ENCODE measurements at places on chromosomes 6 and 20.

DNA sequence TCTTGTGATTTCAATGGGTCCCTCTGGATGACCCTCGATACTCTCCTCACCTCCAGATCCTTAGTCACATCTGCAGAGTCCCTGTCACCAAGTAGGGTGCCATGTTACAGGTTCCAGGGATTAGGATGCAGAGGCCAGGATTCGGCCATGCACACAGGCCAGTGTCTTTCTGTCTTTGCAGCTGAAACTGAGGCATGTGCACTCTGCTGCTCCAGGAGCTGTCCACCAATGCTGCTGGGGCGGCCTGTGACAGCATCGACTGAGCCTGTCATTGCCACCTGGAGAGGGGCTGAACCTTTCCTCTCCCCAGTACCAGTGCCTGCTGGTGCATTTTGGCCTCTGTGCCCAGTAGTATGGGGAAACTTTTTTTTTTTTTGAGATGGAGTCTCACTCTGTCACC lies 4.4 kb upstream of the RBM38 start:
- no peak for DNase-seq

DNA sequence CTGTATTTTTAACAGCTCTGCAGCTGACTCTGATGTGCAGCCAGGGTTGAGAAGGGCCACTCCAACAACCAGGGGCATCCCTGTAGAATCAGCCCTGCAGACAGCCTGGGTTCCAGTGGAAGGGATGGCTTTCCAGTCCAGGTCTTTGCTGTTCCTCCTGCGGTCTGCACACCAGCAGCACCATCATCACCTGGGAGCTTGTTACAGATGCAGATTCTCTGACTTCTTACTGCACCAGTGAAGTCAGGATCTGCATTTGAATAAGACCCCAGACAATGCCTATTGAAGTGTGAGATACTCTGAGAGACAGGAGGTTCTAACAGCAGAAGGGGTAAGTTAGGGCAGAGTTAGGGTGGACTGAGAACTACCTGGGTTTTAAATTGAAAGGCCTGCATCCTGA lies 151.3 kb downstream of the F13A1 start:
- DNase-seq: no peak

- DNase-seq: no peak
Measured at GRCh38 chr6:132107896-132108295, 156.7 kb upstream of the CCN2 start.

GRCh38 chr6:135461208-135461607 lies 36.3 kb downstream of the AHI1 start:
- no peak for DNase-seq

GRCh38 chr6:11632795-11633511 lies 95.4 kb downstream of the TMEM170B start:
- no peak for DNase-seq

GRCh38 chr6:151698931-151699700 lies 108.4 kb upstream of the ESR1 start:
- no peak for DNase-seq

- no peak for DNase-seq
Measured at GRCh38 chr20:25457886-25458680, 50.6 kb downstream of the GINS1 start.

- no peak for DNase-seq
Measured at GRCh38 chr6:43242908-43243663, at the start of gene TTBK1. Gene TTBK1, plus strand, starts transcription at chr6:43243481. Its CDS starts 3,180 bp downstream, at chr6:43246661.

DNA sequence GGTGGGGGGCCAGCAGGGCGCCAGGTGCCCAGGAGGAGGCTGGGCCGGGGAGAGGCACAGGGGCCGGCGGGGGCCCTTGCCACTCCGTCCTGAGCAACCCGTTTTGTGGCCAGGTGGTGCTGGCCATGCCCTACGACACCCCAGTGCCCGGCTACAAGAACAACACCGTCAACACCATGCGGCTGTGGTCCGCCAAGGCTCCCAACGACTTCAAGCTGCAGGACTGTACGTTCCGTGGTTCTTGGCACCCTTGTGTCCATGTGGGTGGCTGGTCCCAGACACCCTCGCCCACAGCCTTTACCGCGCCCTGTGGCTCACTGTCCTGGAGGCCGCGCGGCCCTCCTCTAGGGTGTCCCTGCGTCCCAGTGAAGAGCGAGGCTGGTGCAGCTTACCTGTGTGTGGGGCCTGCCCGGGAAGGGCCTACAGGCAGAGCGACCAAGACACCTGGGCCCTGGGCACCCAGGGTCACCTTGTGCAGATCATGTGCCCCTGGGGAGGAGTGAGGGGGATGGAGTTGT lies 28.7 kb downstream of the PYGB start:
- DNase-seq: no peak

DNA sequence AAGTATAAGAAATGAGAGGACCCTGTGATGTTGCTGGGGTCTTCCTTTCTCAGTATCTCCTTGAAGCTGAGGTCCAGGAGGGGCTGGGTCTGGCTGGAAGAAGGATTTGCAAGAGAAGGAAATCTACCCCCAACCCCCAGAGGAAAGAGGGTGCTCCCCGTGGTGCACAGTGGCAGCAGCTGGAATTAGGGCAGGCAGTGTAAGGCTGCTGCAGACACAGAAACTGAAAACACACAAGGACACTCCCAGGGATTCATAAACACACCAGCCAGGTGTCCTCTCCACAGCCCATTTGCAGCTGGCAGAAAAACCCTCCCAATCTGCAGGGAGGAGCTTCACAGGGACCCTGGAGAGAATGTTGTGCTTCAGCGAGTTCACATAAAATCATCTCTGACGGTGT lies 297.2 kb downstream of the CDH26 start:
- DNase-seq: no peak

DNA sequence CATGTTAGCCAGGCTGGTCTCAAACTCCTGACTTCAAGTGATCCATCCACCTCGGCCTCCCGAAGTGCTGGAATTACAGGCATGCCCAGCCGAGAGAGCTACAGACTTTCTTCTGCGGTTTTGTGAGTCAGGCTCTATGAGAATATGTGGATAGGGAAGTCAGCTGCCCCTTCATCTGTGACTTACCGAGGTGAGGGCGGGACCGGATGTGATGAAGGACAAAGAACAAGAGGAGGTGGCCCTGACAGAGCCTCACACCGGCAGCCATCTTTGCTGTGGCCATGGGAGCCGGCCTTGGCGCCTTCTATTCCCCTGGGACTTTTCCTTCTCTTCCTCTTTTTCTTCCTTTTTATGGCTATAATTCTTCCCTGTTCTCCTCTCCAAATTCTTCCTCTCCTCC lies 67.0 kb downstream of the IYD start:
- DNase-seq: no peak

GRCh38 chr6:1952740-1953360 lies 292.6 kb downstream of the GMDS start:
- peak; percentile 78 for DNase-seq

GRCh38 chr6:165713845-165714466 lies 50.9 kb upstream of the PDE10A start:
- DNase-seq: no peak

DNA sequence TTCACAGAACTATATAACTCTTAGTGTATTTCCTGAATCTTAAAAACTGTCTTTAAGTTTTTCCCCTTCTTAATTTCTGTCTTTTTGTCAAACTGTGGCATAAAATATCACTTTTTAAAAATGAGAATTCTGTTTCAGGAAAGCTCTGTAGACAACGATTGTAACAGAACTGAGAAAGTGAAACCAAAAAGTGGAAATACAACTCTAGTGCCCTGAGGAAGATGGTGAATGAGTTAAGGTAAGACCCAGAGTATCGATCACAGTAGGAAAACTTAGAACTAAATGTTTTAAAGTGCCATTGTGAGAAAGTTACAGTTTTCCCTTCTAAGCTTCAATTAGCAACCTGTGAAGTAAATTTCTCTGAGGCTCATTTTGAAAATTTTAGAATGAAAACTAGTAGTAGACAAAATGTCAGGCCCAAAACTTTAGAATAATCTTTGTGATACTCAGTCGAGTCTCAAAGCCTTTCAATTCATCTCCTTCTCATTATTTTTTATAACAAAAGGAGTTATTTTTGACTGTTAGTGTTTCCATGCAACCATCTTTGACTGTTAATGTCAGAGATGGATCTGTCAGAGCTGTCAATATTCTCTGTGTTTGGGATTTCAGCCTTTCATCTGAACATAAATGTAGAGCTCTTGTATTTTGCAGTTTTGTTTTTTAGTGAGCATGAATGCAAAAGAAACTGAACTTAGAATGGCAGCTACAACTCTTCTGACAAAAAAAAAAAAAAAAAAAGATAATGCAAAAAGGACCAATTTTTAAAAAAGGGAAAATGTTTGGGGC lies 19.0 kb upstream of the TRDN start:
- DNase-seq: no peak

DNA sequence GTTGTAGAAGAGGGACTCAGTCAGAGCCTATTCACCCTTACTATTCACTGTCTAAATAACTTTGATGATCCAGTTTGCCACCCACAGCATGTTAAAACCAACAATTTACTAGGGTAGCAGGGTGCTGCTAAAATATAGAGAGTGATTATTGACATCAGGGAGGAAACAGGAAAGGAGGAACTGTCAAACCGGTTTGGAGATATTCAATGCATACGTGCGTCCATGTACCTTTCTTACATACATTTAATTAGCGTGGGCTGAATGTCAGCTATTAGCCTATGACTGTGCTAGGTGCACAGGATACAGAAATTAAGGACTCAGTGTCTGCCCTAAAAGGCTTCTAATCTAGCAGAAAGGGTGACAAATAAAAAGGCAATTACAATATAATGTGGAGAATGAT lies 57.2 kb downstream of the IL20RA start:
- DNase-seq: no peak

DNA sequence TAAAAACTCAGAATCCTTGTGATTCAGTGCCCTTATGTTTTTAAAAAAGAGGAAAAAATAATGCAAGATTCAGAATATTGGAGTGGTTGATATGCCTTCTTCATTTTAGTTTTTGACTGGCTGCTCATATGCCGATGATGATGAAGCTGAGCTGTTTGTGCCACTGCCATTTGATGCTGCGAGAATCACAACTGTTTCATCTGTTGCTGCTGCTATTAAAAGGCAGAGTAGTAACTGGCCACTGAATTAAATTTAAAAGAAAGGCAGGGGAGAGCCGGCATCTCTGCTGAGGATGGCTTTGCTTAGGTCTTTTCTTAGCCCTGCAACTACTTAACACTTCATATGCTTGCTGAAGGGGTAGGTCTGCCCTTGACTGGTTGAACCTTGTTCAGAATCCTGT lies 33.1 kb downstream of the CDS2 start:
- no peak for DNase-seq

GRCh38 chr6:75249837-75250236 lies 6.2 kb upstream of the COX7A2 start:
- DNase-seq: no peak

- no peak for DNase-seq
Measured at GRCh38 chr6:38846844-38847243, 131.7 kb downstream of the DNAH8 start.

DNA sequence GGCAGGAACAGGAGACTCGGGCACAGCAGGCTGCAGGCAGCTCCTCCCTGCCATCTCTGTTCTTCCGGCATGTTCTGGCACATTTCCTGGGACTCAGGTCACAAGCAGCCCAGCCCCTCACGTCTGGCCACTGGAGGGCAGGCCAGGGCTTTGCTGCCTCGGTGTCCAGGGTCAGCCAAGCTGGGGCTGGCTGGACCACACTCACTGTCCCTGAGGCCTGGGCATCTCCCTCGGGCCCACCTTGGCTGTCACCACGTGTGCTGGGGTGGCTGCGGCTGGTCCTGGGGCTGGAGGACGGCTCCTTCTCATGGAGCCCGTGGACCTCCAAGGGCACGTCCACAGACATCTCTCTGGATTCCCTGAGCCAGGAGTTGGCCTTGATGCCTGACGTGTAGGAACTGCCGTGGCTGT lies 18.5 kb downstream of the FRMD1 start:
- no peak for DNase-seq

- DNase-seq: no peak
Measured at GRCh38 chr20:21322921-21323331, 19.8 kb downstream of the XRN2 start.

DNA sequence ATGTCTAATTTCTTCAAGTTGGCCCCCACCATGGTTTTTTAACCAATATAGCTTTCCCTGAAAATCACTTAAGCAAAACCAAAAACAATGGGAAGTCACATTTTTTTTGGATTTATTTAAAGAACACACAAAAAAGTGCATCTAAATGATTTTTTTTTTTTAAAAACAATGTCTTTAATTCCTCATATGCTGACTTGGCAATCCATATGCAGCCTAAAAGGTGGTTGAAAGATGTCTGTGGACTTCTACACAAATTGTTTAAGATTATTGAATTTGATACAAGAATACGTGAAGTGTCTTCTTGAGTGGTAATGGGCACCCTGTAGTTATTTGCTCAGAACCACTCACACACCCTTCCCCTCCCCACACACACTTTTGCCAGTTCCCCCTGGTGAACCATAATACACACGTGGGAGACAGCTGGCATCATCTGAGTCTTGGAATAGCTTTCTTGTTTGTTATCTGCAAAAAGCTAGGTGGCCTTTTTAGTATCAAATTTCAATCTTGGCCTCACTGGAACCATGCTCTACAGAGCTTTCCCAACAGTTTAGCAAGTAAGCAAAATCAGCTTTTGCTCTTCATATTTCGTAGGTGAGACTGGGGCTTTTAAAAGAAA lies 60.9 kb upstream of the TULP1 start:
- DNase-seq: no peak

- no peak for DNase-seq
Measured at GRCh38 chr6:117919275-117919674, 12.2 kb downstream of the SLC35F1 start.

DNA sequence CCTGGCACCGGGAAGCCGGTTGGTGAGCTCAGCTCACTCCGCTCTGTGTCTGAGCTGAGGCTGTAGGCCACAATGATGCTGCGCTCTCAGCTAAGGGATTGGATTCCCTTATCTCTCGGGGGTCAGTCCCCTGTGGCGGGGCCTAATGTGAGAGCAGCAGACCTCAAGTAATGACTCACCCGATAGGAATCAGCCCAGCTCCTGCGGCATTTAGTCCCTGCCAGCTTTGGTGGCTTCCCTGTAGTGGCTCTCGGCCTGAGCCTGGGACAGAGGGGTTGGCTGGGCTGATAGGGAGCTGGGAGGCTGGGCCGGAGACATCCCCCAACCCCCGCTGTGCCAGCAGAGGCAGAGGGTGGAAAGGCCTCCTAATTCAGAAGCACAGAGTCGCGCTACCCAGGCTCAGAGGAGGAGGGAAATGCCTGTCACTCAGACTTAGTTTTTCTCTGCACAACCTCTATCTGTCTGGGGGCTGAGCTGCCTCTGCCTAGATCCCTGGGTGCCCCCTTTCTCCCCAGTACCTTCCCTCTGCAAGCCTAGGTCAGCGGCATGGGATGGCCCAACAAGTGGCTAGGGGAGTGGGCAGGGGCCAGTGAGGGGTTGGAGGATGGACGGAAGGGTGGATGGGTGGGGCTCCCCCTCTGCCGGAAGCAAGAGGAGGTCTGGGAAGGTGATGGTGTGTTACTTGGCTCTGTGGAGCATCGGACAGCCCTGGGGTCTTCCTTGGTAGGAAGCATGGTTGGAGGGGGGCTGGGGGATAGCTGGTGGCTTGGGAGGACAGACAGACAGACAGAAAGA lies 92.2 kb downstream of the CDH22 start:
- DNase-seq: peak; percentile 91

GRCh38 chr20:49210101-49210756 lies 9.0 kb upstream of the DDX27 start:
- DNase-seq: no peak

DNA sequence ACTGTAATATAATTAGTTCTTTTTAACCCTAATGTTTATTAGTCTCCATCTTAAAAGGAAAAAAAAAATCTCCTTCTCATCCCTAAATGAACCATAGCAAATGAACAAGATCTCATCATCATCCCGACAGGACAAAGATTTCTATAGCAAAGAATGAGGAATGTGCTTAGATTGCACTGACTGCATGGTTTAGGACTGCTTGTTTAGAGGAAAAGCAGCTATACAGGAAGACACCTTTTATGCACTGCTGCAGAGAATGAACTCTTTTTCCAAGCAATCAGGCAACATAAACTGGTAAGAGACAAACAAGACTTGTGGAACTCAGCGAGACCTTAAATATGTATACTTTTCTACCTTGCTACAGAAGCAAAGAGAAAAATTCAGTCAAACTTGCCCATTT lies 26.8 kb downstream of the CSNK2A1 start:
- no peak for DNase-seq

Data from T1000 (cell line).